ENCODE measurements at places on chromosomes 3 and 15.

DNA sequence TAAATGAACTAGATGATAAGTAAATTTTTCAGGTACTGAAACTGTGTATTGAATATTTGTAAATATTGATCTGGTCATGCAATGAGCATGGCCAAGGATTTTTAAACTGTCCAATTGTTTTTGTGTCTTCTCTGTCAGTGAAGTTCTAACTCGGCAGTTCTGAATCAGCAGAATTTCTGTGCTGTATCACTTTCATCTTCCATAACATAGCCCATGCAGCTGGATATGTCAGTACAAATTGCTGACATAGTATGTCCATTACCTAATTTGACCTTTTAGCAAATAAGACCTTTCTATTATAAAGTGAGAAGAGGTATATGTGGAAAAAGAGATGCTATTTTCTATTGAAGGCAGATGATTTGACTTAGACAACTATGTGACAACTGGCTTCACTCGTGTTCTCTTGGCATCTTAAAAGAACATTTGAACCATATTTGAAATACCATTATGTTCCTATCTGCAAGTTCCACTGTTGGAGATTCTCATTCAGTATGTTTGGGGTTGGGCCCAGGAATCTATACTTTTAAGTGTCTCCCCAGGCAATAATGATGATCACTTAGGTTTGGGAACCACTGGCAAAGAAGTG, 90.4 kb downstream of the CMSS1 start:
- DNase-seq = no peak

DNA sequence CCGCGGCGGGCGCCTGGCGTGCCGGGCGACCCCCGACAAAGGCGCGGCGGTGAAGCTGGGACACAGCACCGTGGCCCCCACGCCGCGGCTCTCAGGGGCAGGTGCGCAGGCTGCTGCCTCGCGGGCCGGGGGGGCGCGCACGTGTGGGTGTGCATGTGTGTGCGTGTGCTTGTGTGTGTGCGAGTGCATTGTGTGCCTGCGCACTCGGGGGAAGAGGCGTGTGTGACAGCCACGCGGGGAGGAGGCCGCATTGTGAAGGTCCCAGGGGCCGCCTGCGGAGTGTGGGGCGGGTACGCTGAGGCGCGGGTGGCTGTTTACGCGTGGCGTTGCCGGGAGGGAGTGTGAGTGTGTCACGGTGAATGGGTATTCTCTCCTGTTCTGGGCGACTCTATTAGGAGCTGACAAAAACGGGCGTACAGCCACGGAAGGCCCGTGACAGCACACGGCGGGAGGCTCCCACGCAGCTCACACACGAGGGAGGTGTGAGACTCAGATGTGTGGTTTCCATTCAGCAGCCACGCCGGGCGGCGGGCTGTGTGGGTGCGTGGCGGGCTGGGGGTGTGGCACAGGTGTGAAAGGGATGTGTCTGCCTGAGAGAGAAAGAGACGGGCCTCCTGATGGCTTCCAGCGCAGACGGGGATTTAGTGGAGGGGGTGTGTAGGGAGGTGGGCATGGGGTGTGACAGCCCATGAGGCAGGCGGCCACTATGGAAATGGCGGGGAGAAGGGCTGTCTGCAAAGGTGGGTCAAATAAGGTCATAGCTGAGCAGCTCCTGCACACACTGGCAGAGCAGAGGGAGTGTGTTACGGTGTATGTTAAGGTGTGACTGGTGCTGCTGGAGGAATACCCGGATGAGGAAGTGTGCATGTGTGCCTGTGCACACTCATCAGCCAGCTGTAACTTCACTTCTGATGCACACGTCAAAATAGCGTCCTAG, 750 bp downstream of the PODXL2 start:
- DNase-seq = peak; percentile 46

- no peak for DNase-seq
Observed at GRCh38 chr3:108215871-108216270, 6.4 kb downstream of the IFT57 start.

DNA sequence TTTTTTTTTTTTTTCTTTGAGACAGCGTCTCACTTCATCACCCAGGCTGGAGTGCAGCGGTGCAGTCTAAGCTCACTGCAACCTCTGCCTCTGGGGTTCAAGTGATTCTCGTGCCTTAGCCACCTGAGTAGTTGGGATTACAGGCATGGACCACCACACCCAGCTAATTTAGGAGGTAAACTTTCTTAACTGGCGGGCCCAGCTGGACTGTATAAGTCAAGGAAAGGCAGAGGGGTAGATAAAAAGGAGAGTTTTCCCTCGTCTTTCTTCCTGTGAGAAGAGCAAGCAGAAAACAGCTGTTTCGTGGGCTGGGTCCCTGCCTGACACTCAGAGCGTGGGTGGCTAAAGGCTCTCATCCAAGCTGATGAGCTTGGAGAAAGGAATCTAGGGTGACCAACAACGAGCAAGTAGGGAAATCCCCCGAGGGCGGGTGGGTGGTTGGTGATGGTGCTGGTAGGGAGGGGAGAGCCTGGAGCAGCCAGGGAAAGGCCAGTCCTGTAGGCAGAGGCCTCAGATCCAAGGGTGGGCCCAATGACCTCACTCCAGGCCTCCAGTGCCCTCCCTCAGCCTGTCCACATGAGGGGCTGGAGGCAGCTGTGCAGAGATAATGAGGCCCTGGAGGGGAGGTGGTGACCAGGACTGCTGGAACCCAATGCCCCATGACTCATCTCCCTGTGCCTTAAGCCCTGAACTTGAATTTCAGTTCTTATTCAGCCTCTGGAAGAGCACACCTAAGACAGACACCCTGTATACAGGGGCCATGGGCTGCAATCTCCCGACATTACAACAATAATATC, 43.1 kb upstream of the LIMD1 start:
- DNase-seq = no peak

DNA sequence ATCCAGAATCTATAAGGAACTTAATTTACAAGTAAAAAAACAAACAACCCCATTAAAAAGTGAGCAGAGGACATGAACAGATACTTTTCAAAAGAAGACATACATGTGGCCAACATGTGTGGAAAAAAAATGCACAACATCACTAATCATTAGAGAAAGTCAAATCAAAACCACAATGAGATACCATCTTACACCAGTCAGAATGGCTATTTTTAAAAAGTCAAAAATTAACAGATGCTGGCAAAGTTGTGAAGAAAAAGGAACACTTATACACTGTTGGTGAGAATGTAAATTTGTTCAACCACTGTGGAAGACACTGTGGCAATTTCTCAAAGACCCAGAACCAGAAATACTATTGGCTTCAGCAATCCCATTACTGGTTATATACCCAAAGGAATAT, 830.0 kb upstream of the ALCAM start:
- no peak for DNase-seq

DNA sequence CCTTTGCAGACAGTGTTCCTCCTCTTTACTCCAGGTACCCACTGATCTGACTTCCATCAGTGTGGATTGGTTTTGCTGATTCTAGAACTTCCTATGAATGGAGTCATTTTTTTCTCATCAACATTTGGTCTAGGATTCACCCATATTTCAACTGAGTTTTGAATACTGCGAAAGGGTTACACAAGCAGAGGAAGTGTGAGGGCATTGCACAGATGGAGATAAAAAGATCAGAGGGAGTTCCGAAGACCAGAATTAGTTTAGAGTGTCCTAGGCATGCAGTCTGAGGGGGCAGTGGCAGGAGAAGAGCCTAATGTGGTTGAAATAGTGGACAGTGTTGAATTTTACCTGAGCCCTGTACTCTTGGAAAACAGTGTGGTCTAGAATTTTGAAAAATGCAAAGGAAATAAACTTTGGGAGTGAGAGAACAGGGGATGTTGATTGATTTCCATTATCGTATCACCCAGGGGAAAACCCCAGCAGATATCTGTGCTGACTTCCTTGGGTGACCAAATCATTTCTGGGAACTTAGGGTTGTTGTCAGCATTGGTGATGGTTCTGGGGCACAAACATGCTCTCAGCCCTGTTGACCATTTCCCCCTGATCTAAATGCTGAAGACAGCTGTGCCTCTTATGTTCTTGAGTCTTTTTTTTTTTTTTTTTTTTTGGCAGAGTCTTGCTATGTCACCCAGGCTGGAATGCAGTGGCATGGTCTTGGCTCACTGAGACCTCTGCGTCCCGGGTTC, 327.4 kb upstream of the LRRFIP2 start:
- DNase-seq = no peak

GRCh38 chr3:24773798-24774197, 279.1 kb upstream of the THRB start:
- DNase-seq = no peak

DNA sequence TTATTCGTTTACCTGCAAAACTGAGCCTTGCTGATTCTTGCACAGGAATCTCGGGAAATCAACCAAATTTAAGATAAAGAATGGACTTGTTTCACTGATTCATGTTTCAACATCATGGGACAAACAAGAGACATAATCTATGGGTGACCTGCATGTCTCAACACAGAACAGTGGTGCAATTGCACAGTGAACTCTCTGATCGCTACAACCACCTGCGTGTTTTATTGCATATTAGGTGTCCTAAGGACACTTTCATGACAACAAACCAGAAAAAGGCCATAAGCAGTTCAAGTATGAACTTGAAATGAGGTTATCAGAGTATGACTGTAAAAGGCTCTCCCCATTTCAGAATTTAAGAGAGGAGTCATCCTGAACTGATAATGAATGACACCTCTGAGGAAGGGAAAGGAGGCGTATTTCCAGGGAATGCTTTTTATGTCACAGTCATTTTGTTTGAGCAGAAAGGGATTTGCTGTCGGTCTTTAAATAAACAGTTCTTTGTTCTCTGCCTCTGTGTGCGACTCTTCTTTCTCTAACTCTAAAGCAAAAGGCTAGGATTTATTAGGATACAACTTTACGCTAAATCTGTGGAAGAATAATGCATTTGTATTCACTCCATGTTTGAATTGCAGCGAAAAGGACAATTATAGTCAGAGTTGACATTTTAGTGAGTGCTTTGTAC, 167.2 kb downstream of the RBMS3 start:
- no peak for DNase-seq

GRCh38 chr15:81642451-81642990, 268.5 kb upstream of the TMC3 start:
- DNase-seq = no peak

- no peak for DNase-seq
Observed at GRCh38 chr3:55884491-55885285, 397.6 kb upstream of the WNT5A start.

DNA sequence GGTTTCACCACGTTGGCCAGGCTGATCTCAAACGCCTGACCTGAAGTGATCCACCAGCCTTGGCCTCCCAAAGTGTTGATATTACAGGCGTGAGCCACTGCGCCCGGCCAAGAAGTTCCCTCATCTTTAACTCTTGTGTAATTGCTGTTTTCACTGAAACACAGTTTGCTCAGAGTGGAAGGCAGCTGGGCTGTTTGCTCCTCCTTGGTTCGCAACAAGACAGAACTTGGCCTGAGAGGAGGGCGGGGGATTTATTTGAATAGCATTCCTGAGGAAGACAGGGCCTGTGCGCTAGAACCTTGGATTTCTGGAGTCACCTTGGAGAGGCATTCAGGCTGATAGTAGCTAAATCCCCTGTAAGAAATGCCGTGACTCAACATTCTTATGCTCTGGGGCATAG, 226.7 kb upstream of the MCTP2 start:
- no peak for DNase-seq

GRCh38 chr3:32255345-32255744, 16.9 kb downstream of the CMTM8 start:
- no peak for DNase-seq

GRCh38 chr15:100778831-100779288, 100.8 kb upstream of the ALDH1A3 start:
- DNase-seq = no peak

DNA sequence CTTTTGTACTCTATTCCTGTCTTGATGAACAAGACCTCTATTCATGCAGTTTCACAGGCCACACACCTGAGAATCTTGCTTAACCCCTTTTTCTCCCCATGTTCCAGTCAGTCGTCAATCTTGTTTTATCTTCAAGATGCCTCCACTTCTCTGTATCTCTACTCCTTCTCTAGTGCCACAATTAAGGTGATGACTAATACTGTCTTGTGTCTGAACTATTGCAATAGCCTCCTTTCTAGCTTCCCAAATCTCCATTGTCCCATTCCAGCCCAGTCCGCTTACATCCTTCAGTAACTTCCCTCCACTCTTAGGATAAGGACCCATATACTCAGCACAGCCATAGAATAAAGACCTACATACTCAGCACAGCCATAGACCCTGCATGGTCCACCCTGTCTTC, 24.7 kb downstream of the CHST14 start:
- no peak for DNase-seq

DNA sequence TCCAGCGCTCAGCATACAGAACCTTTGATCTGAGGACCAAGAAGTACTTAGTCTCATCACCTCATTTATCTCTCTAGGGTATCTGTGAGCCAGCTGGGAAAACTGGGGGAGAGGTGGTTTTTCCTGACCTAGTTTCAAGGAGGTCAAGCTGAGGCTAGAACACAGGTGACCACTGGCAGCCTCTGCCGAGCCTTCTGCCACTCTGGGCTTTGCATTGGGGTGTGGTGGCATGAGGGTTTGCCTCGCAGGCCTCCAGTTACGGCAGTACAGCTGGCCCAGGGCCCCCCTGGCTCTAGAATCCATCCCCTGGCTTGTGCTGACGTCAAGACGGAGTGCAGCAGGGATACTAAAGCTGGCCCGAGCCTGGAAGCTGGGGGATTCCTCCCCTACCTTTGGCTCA, 34.7 kb upstream of the CDCP1 start:
- DNase-seq = no peak

DNA sequence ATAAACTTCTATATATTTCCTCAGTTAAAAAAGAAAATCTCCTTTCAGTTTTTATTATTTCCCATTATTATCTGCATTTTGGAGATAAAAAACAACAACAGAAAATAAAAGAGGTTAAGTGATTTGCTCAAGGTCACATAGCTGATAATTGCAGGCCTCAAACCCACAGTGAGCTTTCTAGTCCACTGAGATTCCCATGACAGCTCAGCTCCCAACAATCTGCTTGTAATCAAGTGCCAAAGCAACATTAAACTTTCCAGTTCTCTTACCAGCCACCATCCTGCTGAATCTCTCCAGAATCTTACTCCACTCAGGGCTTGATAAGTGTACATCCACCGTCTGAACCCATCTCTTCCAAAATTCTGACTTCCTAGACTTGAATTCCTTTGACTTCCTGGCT, 318.2 kb upstream of the SEMA6D start:
- DNase-seq = no peak

GRCh38 chr15:100060276-100060926, 281.4 kb downstream of the ADAMTS17 start:
- no peak for DNase-seq

DNA sequence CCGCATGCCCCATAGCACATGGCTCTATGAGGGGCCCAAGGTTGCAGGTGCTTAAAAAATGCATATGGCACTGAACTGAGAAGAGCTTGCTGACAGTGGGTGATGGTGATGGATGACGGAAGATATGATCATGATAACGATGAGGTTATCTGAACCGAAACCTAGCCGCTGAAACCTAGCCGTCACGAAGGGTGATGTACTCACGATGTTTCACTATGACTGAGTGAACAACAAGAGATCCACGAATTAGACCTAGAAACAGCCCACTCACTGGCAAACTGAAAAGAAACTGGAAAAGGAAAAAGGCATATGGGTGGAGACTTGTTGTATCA, 57.6 kb upstream of the BCL6 start:
- no peak for DNase-seq
